ENCODE measurements at places on chromosomes 1 and 21.

DNA sequence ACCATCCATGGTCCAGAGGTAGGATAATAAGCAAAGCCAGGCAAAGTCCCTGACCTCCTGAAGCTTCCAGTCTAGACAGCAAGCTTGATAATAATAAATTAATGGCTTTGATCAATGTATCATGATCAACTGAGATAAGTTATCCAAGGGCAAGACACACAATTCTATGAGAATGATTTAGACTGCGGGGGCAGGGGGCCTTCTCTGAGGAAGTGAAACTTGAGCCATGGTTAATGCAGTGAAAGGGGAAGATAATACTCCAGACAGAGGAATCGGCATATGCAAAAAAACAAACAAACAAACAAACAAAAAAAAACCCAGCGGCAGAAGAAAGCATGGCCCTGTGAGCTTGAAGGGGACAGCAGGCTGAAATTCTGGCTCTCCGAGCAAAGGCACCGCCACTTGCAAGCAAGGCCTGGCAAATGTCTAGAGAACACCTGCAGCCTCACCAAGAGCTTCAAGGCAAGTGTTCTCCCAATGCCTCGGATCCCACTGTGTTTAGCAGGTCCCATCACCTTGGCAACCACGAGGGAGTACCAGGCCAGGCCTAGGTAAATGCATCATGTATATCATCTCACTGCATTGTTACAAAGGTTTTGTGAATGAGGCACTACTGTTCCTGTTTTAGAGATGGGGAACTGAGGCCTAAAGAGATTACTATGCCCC, 24.9 kb downstream of the CSMD2 start:
- DNase-seq: no peak

DNA sequence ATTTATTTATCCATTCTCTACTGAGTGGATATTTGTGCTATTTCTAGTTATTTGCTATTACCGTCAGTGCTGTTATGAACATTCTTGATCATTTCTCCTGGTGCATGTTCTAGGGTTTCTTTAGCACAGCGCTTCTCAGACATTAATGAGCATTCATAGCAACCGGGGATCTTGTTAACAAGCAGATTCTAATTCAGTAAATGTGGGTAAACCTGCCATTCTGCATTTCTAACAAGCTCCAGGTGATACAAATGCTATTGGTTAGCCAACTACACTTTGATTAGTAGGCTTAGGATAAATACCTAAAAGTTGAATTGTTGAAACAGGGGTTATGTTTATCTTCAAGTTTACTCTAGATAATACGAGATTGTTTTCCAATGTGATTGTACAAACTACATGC, 3.3 kb upstream of the DBT start:
- no peak for DNase-seq

DNA sequence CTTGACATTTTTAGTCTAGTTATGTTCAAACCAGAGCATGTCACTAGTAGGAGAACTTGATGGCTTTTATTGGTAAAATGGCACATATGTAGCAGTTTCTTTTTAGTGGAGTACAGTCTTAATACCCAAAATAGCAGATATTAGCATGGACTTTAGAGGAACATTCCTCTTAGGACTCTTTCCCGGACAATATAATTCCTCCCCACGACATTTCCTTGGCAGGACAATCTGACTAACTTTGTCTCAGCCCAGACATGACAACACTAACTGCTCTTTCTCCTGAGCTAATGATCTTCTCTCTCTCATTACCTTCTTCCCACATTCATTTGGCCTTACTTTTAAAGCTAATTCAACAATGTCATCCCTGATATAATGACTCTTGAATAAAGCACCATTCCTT, 62.5 kb downstream of the ADAMTS1 start:
- no peak for DNase-seq

DNA sequence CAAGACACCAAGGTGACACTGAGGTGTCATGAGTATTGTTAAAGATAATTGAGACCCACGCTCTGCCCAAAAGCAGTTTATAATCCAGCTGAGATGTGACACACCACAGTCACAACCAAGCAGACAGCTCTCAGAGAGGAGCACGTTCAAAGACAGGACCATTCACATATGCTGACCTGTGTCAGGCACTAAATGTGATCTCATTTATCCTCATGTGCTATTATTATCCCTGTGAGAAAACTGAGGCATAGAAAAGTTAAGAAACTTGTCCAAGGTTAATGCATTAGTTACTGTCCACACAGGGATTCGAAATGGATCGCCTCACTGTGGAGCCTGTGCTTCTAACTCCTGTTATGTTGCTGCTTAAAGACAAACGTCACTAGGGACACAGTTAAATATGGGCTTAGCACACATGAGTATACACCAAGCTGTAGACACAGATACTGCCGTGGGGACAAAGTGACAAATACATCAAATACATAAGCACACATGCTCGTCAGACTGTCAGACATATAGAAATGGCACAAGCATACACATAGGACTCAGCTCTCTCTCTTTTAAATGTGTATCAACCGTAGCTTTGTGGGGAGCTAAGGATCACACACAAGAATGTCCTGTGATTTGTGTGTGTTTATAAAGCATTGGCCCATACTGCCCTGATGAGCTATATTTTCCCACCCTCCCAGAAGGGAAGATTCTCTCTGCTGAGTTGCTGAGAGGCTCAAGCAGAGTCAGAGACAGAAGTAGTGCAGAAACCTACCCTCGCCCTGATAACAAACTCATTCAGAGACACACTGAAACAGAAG, 3.5 kb upstream of the IGSF8 start:
- DNase-seq: no peak

- no peak for DNase-seq
Observed at GRCh38 chr21:42019101-42019605, 9.0 kb upstream of the ZBTB21 start.

DNA sequence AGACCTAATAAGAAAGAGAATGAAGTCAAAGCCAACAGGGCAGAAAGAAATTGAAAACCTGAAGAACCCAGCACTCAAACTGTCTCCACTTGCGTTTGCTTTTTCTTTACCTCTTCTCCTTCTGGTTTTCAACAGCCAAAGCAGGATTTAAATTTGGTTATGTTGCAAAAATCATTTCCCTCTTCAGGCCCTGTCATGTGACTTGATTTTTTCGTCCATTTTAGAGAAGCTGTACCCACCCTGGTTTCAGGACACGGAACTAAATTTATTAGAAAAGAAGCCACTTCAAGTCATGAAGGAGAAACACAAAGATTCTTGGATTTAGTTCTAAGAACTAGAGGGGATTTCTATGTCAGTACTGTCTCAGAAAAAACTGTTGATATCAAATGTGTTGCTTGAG, 1.0 kb upstream of the SYNJ1 start:
- DNase-seq: no peak

DNA sequence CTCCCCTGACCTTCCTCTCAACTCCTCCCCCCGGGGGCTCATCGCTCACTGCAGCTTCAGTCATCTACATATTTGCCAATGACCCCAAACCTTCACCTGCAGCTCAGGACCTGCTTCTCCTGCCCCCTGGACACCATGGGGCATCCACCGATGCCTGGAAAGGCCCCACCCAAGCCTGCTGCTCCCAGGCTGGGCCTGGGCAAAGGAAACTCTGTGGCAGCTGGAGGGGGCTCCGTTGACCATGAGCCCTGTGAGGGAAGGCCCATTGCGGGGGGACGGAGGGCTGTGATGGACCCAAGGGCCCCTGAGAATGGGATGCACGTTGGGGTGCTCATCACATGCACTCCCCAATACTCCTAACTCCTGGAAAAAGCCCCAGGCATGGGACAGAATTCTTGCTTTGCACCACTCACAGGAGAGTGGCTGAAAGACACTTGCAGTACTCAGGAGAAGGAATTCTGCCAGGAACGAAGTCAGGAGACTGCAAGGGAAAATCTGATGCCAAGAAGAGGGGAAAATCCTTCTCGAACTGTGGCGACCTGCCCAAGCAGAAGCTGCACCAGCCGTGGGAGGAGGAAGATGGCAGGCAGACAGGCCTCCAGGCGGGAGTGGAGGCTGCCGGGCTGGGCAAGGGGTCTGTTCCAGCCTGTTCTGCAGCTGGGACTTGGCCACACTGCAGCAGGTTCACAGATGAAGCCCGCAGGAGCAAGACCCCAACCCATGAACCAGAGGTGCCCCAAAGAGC, 18.4 kb downstream of the MATN1 start:
- no peak for DNase-seq

GRCh38 chr21:43593078-43593477, 66.2 kb downstream of the HSF2BP start:
- no peak for DNase-seq

All from stimulated activated CD4-positive, alpha-beta T cell treated with anti-CD3 and anti-CD28 coated beads, Interleukin-15, amount 100 ng/mL, for 1 hour (primary cell).